ENCODE measurements at places on chromosomes 3 and 15. TPM values are rescaled to one million over a fixed set of nuclear protein-coding genes. Genes with fewer than 3 reads are reported as not detected.

DNA sequence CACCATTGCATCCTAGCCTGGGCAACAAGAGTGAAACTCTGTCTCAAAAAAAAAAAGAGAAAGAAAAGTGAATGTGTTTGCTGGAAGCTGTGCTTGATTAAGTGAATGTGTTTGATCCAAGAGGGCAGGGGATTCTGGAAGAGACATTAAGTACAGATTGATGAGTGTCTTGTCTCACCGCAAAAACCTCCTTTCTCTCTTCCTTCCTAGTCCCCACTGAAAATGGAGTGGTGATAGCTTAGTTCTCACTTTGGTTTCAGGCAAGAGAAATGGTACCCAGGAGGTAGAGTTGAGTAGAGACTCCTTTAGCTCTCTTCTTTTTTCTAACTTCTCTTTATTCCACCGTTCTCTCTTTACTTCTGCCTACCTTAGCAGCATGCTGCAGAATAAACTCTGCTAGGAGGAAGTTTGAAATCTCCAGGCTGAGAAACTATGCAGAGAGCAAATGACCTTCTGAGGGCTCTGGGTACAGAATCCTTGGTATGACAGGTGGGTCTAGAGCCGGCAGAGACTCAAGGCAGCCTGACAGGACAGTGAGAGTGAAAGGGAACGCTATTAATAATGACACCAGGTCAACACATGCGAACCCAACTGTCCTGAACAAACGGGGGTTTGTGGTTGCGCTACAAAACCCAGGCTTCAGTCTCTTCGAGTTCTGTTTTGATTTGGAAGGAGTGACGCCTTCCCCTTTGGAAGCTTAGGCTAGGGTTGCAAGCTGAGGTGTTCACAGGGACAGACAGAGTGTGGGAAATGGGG is 74.9 kb downstream of the SMAD3 start:
- no peak for DNase-seq

- DNase-seq: no peak
Observed at GRCh38 chr3:149460117-149460516, 14.4 kb upstream of the TM4SF4 start.

DNA sequence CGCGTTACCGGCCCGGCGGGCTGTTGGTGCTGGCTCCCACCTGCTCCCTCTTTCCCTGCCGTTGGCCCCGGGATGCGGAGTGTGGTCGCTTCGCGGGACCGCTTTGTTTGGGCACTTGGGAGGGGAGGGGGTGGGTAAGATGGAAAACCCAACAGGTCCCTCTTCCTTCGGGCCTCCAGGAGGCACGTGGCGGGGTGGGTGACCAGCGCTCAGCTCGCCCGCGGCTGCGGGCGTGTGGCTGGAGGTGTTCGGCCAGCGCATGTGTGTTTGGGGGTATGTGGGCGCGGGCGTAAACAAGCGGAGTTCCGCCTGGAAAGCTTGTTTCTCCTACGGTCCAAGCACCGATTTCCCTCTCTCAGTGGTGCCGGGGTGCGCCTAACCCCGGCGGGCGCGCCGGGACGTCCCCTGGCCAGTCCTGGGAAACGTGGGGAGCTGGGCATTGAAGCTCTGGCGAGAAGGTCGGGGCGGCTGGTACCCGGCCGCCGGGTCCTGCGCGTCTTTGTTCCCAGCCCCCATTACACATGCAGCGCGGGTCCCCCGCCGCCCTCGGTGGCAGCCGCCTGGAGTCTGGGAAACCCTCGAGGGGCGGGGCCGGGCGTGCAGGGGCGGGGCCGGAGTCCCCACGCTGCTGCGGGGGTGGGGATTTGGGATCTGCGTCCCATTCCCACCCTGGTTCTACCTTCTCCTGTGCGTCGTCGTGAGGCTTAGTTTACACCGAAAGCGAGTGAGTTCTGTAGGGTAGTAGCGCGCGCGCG is 1.4 kb downstream of the ACVR2B start:
- no peak for DNase-seq

DNA sequence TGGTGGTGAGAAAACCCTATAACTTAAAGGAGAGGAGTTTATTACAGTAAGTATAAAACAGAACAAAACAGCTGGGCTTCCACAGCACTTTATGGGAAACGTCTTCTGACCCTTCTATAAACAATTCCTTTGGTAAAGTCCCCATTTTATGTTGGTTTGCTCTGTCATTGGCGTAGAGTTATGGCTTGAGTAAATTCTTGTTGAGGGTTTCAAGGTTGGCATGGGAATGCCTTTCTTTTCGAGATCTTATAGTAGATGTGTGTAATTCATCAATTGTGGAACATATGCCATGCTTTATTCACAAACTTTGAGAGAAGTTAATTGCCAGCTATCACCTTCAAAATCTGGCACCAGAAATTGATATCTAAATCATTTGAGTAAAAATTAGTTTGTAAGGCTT is 11.6 kb upstream of the CHL1 start:
- DNase-seq: no peak

MINAR1 gene
- polyA plus RNA-seq: 0.07 TPM

SCAMP5 gene
- 1.3 TPM for polyA plus RNA-seq

DNA sequence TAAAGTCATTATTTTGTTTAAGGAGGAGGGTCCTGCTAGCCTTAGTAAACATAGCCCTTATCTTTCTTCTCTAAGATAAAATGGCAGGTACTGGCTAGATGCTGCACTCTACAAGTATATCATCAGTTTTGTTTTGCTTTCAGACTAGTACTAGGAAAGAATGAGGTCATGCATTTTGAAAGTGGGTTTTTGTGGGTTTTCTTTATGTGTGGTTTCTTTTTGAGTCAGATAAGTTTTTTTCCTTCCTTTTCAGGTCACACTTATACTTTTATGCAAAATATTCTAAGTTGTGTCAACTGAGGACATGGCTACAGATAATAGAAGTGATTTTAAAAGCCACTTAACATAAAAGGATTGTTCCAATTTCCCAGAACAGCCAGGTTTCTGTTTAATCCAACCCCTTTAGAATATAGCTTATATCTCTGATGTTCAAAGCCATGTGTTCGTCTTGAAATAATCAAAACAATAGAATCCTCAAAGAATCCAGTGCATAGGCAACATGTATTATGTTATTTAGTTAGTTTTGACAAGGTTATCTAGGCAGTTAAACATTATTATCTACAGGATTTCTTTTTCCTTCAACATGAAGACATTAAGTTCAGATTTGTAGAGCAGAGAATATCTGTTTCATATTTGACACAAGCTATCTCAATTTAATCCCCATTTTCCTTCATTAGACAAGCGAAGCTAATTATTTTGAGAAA is 406.2 kb downstream of the RBMS3 start:
- DNase-seq: peak; percentile 70

SPTBN5 gene
- 0.01 TPM for polyA plus RNA-seq

- DNase-seq: no peak
Observed at GRCh38 chr3:44013967-44014366, 227.7 kb upstream of the TOPAZ1 start.

RYR3 gene
- not detected for polyA plus RNA-seq

DNA sequence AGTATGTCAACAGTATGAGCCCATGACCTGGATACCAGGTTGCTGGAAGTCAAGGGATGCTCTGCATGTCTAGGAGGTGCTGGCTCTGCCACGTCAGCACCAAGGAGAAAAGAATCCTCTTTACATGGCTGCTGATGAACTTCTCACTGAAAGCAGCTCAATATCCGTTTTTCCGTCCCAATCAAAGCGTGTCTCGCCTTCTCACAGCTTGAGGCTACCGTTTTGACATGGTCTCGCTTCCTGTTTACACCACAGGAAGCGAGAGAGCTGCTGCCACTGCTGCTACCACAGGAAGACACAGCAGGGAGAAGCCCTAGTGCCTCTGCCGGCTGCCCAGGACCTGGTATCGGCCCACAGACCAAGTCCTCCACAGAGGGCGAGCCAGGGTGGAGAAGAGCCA is 27.3 kb downstream of the STARD5 start:
- DNase-seq: peak; percentile 95

SCAP gene
- 35.2 TPM for polyA plus RNA-seq

DNA sequence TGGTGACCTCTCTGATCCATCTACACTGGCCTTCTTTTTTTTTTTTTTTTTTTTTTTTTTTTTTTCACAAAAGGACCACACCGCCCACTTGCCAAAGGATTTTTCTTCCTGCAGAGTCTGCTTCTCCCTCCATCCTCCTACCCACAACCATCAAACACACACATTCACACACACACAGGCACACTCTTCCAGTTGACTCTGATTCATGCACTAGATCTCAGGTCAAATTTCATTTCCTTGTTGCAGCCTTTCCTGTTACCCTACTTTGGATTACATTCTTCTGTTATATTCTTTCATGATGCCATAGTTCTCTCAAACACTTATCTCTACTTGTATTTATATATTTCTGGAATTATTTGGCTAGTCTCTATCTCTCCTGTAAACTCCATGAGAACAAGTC is 133.9 kb downstream of the STAC start:
- no peak for DNase-seq

- DNase-seq: no peak
Observed at GRCh38 chr3:10706156-10706739, 109.8 kb upstream of the SLC6A11 start.

GRCh38 chr3:195570912-195571311 is 12.8 kb downstream of the APOD start:
- DNase-seq: no peak

LTF gene
- not detected for polyA plus RNA-seq

BRK1 gene
- 218 TPM for polyA plus RNA-seq

- DNase-seq: no peak
Observed at GRCh38 chr15:92580933-92581445, 74.6 kb downstream of the FAM174B start.

BNC1 gene
- polyA plus RNA-seq: not detected

GRCh38 chr15:70257573-70258248 is 160.0 kb upstream of the TLE3 start:
- no peak for DNase-seq

DNA sequence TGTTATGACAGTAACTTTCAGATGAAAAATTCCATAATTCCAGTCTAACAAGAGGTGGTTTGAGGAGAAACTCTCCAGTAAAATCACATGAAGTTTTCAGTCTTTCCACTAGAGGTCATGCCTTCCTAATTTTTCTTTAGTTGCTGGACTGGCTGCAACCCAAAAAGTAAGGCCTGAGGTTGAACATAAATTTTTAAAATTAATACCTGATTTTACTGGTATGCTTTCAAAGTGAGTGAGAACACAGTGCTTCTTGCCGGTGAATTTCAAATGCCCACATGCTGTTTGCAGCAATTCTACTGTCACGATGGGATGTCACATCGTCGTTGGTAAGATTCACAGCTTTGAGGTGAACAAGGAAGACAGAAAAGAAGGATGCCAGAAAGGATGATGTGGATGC is 89.0 kb upstream of the FGF12 start:
- no peak for DNase-seq

GRCh38 chr3:101281521-101282030 is 38.8 kb downstream of the IMPG2 start:
- no peak for DNase-seq

ZNF662 gene
- polyA plus RNA-seq: not detected

DNA sequence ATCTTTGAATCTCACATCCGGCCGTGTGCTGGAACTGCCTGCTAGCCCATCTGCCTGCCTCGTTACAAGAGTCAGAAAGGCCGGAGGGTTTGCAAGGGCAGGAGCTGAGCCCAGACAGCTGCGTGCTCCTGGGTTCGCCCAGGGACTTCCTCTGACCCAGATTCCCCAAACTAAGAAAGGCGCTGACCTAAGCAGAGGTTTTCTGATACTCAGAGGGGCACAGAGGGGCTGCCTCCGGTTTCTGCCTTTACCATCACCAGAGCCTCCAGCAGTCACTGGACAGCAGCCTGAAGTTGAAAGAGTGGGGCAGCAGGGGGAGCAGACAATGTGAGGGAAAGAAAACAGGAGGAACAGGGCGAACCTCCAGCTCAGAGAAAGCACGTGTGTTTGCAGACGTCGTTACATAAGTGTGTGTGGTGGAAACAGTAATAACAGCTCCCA is 33.4 kb upstream of the RAD18 start:
- DNase-seq: no peak

MAP4 gene
- polyA plus RNA-seq: 96.4 TPM

ATP13A4 gene
- polyA plus RNA-seq: 0.70 TPM

HOMER2 gene
- polyA plus RNA-seq: 2.5 TPM
